Gastroesophageal sphincter (tissue), 4 donors: ENCODE measurements at places on chromosomes 16 and 17. TPM values are rescaled to one million over a fixed set of nuclear protein-coding genes. Genes with fewer than 3 reads are reported as not detected.

DNA sequence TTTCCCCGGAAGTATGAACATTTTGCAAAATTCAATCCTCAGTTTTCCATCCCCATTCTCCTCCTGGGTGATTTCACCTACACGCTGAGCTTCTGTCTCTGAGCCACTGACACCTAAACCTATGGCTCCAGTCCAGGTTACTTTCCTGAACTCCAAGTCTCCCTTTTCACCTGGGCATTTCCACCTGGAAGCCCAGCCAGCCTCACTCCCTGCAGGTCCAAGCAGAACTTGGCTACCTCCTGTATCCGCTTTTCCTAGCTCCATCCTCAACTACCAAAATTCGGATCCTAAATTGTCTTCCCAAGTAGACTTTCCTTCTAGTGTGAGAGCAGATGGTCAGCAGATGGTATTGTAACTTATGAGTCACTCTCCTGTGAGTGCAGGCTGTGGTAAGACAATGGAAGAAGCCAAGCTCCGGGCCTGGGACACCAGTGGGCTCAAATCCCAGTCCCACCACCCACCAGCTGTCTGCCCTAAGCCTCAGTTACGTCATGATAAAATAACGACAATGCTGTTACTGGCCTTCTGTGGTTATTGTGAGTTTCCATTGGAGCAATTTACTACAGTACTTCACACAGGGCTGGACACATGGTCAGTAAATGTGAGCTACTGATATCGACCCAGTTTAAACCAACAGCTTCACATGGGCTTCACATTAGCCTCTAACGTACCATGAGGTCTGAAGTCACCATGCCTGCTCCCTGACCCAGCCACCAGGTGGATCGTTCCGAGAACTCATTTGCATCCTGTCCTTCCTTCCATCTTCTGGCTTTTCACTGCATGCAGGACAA is 33.3 kb downstream of the PECAM1 start:
- peak; percentile 95 for ATAC-seq

DNA sequence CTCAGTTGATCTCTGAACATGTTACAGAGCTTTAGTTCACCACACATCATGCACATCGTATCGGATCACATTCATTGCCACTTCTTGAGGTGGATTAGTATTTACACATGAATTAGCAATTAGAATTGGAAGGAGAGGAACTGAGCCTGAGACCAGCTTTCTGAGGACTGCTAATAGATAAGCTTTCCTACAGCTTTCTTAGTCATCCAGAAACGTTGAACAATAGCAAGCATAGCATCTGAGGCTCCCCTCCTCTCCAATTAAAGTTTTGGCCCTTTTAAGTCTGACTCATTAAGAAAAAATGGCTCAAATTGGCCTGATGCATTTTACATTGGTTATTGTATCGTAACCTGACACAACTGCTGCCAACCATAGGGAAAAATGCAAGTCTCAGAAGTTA is 1130.4 kb downstream of the CDH8 start:
- ATAC-seq: no peak

- ATAC-seq: no peak
Measured at GRCh38 chr17:13104576-13104975, 86.7 kb upstream of the ELAC2 start.

The SPATA32 gene
- total RNA-seq: not detected

The LPO gene
- not detected for total RNA-seq

The ASGR2 gene
- total RNA-seq: not detected

DNA sequence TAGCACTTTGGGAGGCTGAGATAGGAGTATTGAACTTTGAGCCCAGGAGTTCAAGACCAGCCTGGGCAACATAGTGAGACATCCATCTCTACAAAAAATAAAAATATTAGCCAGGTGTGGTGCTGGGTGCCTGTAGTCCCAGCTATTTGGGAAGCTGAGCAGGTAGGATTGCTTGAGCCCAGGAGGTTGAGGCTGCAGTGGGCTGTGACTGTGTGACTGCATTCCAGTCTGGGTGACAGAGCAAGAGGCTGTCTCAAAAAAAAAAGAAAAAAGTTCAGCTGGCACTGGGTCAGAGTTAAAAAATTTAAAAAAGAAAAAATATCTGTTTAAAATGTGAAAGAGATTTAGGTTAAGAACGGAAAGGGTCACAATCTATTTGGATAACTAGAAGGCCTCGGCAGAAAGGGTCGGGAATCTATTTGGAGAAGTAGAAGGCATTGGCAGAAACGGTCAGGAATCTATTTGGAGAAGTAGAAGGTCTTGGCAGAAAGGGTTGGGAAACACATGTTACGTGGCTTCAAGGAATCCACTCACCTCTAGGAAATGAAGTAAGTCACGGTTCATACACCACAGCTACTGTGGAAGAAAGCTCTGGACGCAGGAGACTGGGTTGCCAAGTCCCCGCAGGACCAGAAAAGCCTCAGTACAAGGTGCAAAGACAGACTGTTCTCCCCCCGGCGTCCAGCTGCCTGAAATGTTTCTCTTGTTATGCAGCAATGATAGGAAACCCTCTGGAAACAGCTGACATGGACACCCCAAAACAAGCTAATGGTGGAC is 25.3 kb downstream of the LMF1 start:
- no peak for ATAC-seq

DNA sequence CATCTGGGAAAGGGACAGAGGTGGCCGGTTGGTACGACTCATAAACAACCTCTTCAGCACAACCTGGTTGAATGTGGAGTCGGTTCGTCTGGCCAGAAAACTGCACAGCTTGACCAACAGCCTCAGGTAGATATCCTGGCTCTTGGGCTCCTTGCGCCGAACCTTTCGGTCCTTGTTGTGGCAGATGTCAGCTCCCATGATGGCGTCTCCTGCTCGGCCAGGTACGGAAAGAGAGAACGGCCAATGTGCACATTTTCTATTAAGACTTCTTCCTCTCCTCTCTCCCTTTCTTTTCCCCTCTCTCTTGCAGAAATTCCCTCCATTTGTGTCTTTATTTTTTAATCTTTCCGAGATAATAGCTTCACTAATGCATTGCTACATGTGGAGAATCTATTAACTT is 41.8 kb upstream of the CNTNAP4 start:
- ATAC-seq: no peak

- peak; percentile 97 for ATAC-seq
Measured at GRCh38 chr17:75405365-75406221, at the start of gene GRB2. TSS of gene GRB2 (minus strand) at chr17:75405678. CDS start at chr17:75393628, 12,050 bp downstream.

The RAPGEFL1 gene
- total RNA-seq: 2.4 TPM

The GINS2 gene
- total RNA-seq: 1.4 TPM

The C17orf78 gene
- not detected for total RNA-seq

- ATAC-seq: no peak
Measured at GRCh38 chr17:40606548-40607353, 40.9 kb downstream of the SMARCE1 start.

- no peak for ATAC-seq
Measured at GRCh38 chr17:69717214-69717613, 302.7 kb downstream of the MAP2K6 start.

The C16orf54 gene
- total RNA-seq: 2.7 TPM

DNA sequence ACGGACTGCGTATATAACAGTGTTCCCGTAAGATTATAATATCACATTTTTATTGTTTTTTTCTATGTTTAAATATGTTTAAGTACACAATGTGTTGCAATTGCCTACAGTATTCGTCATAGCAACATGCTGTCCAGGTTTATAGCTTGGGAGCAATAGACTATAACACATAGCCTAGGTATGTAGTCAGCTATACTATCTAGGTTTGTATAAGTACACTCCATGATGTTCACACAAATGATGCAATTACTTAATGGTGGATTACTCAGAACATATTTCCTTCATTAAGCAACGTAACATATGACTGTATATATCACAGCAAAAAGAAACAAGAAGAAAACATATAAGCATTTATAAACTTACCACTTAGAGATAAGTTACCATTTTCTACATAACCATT is 160.0 kb downstream of the CBLN1 start:
- ATAC-seq: no peak

DNA sequence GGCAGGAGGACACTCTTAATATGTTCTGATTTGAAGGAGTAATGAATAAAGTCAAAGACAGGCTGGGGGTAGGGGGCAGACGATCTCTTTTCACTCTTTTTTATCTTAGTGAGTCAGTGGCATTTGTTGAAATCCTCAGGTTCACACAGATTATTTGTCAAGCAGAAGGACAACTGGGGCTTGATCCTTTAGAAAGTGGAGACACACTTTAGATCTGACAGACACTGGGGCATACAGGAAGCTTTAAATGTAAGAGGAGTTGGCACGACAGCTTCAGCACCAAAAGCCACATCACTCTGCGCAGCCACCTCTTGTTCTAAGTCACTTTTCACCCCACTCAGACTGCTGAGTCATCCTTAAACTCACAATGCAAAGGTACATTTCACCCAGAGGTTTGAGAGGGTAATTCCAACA is 121.5 kb downstream of the STXBP4 start:
- ATAC-seq: no peak

The NXPH3 gene
- total RNA-seq: 26.4 TPM

DNA sequence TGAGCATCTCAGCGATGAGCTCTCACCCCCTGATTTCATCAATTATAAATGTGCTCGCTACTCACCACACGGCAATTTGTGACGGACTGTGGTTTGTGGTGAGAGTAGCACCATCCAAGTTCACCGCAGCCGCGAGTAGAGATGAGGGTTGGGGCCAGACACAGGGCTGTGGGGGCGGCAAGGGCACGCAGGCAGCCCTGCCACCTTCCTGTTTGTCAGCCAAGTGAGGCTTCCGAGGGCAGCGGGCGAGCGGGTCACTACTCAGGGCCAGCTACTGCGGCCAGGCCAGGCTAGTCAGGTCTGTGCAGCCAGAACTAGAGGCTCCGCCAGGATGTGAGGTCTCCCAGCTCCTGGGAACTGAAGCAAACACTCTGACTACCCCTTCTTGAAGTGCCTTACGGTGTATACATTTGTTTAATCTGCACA is 39.6 kb upstream of the MEOX1 start:
- ATAC-seq: no peak

The AGRP gene
- not detected for total RNA-seq

- ATAC-seq: peak; percentile 67
Measured at GRCh38 chr17:8056232-8056975, 17.5 kb downstream of the ALOX15B start.

The OMG gene
- total RNA-seq: not detected

GRCh38 chr17:2837147-2837561 is 40.9 kb downstream of the RAP1GAP2 start:
- no peak for ATAC-seq

- no peak for ATAC-seq
Measured at GRCh38 chr17:37158290-37158689, 209.5 kb downstream of the AATF start.

DNA sequence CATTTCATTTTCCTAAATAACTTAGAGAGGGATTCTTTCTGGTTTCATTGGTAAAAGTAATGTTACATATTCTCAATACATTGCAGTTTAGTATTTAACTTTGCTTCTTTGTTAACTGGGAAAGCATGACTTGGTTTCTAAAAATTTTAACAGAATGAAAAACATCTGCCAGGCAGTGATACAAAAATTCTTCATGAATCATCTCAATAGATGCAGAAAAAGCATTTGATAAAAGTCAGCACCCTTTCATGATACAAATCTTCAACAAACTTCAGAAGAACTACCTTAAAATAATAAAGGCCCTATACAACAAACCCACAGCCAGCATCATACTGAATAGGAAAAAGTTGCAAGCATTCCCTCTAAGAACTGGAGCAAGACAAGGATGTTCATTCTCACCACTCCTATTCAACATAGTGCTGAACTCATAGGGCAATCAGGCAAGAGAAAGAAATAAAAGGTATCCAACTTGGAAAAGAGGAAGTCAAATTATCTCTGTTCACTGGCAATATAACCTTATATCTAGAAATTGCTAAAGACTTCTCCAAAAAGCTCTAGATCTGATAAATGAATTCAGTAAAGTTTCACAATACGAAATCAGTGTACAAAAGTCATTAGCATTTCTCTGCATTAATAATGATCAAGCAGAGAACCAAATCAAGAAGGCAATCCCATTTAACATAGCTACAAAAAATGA is 50.4 kb downstream of the SLFN5 start:
- ATAC-seq: no peak

The SYCE1L gene
- total RNA-seq: 2.6 TPM

The CACNG5 gene
- not detected for total RNA-seq

DNA sequence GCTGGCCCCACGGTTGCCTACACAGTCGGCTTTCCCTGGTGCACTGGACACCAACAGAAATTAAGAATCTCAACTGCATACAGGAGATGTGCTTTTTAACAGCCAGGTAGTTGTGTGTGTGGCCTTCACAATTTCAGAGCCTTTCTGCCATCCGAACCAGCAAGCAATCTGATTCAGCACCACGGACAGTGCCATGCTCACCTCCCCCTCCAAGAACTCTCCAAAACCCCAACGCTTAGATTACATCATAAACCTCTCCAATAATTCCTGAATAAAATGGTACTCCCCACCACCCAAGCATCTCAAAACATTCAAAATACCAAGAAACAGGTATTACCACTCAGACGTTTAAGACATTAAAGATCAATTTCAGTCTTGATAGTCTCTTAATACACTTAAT is 31.8 kb downstream of the USP7 start:
- no peak for ATAC-seq

- peak; percentile 16 for ATAC-seq
Measured at GRCh38 chr17:4901648-4902344, 1.1 kb downstream of the CHRNE start.

GRCh38 chr17:64262198-64262999 is 661 bp downstream of the TEX2 start:
- peak; percentile 49 for ATAC-seq

- ATAC-seq: no peak
Measured at GRCh38 chr17:12627781-12628451, 37.8 kb upstream of the MYOCD start.

DNA sequence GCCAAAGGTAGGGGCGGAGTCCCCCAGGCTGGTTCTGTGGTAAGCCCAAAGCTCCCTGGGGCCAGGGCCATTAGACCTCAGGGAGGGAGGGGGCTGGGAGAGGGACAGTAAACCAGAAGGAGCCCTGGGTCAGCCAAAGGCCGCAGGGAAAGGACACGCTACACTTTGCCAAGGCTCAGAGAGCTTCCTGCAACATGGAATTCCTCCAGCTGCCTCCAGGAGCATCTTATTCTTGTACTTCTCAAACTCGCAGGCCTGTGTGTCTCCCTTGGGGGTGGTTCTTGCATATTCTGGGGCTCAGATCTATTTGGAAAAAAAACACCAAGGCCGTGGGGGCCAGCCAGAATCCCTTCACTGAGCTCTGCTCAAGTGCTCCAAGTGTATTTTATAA is 25.1 kb downstream of the AKAP1 start:
- ATAC-seq: peak; percentile 66

- peak; percentile 20 for ATAC-seq
Measured at GRCh38 chr17:27630607-27631410, at the start of gene LGALS9. TSS of gene LGALS9 (plus strand) at chr17:27631188. CDS start at chr17:27631266, 78 bp downstream.

The BTBD17 gene
- not detected for total RNA-seq

The NKD1 gene
- total RNA-seq: 39.5 TPM

The RNF43 gene
- total RNA-seq: 0.16 TPM

The CHST6 gene
- total RNA-seq: 0.67 TPM

GRCh38 chr17:15467592-15467991 is at the start of gene CDRT4:
TSS of gene CDRT4 (minus strand) at chr17:15467621. CDS start at chr17:15440238, 27,383 bp downstream.
- no peak for ATAC-seq

- ATAC-seq: no peak
Measured at GRCh38 chr16:1129106-1129960, 23.6 kb upstream of the CACNA1H start.

The KRT9 gene
- not detected for total RNA-seq
